ENCODE measurements at places on chromosomes 7 and 10.

DNA sequence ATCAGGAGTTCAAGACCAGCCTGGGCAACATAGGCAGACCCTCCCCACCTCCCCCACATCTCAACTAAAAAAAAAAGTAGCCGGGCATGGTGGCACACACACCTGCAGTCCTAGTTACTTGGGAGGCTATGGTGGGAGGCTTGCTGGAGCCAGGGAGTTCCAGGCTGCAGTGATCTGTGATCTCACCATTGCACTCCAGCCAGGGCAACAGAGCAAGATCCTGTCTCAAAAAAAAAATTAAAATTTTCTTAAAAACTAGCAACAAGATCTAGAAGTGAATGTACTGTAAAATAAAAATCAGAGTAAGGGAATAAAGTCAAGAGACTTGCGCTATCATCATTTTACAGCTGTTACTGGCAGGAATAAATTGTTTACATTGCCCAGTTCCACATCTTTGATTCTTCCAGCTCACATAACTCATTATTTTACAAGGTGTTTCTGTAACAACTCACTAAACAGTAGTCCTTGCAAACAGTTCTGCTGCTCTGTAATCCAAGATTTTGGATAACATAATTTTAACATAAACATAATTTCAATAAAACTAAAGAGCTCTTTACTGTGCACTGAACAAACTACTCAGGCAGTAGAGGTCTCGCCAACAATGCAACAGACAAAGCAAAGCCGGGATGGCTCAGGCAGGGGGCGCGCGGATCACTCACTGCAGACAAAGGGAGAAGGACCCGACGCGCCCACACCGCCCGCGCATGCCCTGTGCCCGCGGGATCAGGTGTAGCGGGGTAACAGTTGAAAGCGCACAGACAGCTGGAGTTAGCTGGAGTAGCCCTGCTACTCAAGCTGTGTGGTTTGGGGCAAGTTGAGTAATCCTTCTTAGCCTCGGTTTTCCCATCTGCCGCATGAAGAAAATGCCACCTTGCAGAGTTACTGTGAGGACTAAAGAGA lies 73.3 kb upstream of the NFE2L3 start:
- DNase-seq: peak; percentile 11

DNA sequence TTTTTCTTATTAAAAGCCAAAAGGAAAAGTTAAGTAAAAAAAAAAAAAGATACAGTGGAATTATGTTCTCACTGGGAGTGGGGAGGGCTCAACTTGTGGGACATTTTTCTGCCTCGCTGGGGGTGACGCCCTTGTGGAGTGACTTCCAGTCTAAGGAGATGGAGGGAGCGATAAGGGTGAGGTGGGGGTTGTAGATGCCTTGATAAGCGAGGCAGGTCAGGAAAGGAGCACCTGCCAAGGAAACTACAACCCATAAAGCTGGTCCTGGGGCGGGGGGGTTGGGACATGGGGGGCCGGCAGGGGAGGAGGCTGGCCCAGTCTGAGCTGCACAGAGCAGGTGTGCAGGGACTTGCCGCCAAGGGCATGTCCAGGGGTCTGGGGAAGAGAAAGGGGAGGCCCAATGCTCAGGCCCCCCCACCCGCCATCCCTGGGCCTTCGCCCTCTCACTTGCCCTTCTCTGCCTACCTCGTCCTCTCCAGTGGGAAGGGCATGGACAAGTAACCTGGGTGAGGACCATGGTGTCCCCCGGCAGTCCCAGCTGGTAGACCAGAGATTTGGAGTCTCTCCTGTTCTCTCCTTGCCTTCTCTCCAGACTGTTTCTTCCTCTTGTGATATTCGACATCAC lies 2.5 kb upstream of the TRPV5 start:
- DNase-seq: no peak

- no peak for DNase-seq
Measured at GRCh38 chr7:14834456-14834855, 68.1 kb downstream of the DGKB start.

GRCh38 chr7:111083413-111083812 lies 7.5 kb upstream of the LRRN3 start:
- DNase-seq: no peak

- DNase-seq: no peak
Measured at GRCh38 chr10:36676321-36676720, 449.1 kb upstream of the ANKRD30A start.

- no peak for DNase-seq
Measured at GRCh38 chr10:128963211-128964099, 503.6 kb upstream of the MGMT start.

DNA sequence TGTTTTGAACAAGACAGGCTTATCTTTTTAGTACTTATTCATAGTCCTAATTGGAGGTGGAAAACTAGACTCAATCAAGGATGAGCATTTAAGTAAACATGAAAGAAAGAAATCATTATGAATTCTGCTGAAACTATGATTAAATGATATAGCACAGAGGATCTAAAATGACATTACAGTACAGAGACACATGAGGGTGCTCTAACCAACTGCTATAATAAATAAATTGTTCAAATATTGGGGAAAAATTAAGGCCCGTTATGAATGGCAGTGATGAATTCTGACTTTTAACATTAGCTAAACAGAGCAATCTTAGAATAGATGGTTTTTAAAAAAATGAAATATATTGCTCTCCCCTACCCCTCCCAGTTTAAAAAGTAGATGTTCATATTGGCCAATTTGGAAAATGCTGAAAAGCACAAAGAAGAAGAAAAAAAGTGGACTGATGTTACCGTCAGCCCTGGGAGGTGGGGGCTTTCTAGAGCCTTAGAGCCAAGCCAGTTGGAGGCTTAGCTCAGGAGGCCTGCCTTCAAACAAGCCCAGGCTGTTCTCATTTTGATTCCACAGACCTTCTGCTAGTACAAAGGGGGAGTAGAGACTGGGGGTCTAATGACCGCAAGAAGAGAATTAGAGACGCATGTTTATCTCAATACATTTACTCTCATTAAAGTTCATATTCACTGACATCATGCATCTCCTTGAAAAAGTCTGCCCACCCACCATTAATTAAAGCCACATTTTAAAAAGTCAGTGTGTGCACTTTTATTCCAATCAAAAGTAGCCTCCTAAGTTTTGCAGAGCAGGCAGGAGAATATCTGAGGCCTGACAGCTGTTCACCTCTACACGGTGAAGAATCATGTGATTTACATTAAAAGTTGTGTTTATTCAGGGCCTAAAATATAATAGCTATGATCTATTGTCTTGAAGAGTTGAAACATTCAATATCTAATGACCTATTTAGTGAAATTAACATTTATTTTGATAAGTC lies 10.0 kb downstream of the WNT2 start:
- no peak for DNase-seq

DNA sequence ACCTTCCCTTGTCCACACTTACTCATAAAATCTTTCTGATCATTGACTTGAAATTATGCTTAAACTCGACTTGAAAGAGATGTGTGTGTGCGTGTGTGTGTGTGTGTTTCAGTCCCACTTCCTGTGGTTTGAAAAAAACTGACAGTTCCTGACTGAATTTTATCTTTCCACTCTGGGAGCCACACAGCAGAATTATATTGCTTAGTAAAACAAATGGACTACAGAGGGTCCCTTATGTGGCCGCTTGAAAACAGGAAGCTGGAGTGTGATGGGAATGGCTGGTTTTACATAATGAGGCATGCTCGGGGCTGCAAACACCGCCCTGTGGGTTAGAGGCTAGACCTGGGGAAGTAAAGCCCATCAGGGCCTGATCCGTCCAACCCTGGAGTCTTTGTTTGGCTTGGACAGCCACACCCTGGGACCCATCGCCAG lies 54.8 kb downstream of the LYZL1 start:
- DNase-seq: no peak

GRCh38 chr10:4981722-4982471 lies 18.7 kb downstream of the AKR1C1 start:
- no peak for DNase-seq

DNA sequence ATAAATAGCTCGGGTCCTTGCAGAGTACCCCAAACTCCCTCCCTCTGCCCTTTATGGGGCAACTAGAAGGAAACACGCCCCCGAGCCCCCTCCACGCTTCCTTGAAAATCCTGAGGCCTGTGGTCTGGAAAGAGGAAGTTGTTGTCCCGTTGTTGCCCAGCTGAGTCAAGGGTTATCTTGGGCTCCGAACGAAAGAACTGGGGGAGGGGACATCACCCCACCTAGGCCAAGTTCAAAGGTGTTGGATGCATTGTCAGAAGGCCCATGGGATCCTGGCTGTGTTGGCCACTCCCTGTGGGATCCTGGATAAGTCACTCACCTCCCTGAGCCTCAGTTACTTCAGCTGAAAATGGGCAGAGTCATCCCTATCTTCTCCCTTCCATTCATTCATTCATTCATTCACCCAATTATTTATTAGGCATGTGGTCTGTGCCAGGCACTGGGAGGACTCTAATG lies at the start of gene CCL24:
CCL24 (minus strand) TSS at position 26 of the 456 bp plus-strand sequence. CDS start 91 bp downstream, outside the sequence.
- DNase-seq: no peak

DNA sequence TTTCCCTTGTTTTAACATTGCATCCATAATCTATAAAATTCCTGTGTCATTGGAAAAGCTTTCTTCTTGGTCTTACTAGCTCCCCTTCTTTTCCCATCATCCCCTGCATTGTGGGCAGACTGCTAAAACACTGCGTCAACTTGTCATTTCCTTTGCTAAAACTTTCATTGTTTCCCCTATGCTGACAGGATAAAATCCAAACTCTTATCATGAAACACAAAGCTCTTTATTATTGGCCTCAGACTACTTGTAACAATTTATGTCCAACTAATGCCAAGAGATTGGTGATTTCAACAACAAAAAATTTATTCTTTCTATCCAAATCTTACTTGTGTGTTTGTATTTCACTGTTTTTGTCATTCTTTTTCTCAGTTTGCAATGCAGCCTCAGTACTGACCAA lies 339.1 kb downstream of the HGF start:
- DNase-seq: no peak

- no peak for DNase-seq
Measured at GRCh38 chr7:153188630-153189029, 429.1 kb downstream of the ACTR3B start.

GRCh38 chr7:147418966-147419365 lies 1171.6 kb upstream of the C7orf33 start:
- DNase-seq: no peak

GRCh38 chr10:90642136-90642535 lies 215.7 kb downstream of the HTR7 start:
- DNase-seq: no peak

DNA sequence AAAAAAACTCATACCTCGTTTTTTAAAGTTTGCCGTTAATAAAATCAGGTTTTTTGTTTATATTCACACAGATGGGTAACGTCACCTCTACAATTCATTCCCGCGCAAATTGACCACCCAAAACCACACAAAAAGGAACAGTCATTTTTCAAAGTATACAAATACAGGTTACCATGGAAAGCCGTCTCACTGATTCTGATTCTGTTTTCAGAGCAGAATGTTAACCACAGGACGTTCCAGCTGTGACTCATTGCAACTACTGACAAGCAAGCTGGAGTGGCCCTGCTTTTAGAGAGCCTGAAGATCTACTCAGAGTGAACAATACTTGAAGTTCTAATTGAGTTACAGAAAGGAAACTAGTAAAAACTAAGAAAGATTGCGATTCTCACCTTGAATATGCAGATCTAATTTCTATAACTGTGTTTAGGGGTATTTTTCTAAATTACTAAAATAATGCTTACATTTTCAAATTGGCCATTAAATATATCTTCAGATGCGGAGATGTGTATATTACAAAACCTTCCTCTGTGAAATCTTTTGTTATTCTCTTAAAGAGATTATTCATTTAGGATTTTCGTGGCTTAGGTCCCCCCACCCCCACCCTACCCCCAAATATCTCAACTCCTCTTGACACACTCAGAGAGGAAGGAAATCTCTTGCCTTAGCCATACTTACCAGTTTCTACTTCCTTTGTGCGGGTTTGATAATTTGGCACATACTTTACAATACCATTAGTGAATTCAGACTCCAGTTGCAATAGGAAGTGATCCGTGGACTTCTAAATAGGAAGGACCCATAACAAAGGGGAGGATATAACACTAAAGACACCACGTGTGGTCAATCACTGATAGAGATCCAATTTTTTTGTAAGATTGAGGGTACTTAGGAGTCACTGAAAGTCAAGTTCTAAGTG lies 106.0 kb downstream of the CUBN start:
- no peak for DNase-seq

DNA sequence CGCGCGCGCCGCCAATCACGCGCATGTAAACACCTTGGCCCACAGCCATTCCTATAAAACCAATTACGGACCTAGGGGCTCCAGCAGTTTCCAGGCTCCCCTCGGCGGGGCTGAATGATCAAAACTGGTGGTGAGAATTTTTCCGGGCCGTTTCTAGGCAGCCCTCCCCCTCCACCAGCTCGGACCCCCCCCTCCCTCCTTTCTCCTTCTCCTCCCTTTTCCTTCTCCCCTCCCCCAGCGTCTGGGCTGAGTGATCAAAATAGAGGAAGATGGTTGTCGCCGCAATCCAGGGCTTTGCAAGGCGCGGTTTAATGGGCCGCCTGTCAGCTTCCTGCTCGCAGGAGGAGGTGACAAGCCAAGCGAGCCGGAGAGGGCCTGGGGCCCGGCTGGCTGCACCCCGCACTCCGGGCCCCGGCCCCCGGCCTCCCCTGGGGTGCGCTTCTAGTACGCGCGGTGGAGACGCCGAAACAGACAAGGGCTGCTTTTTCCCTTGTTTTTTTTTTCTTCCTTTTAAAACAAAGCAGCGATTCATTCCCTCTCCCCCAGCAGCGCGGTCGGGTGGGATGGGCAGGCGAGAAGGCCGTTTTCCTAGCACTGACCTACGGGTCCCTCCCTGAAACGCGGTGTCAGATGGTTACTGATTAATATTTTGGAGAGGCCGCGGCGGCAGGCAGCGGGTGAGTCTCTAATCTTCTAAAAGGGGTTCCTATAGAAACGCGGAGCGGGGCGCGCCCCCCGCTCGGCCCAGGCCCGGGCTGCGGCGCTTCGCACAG lies 528 bp upstream of the TNRC18 start:
- DNase-seq: peak; percentile 92

- DNase-seq: no peak
Measured at GRCh38 chr10:75649466-75649865, 218.0 kb downstream of the LRMDA start.

GRCh38 chr7:153628825-153629224 lies 423.4 kb upstream of the DPP6 start:
- DNase-seq: no peak

DNA sequence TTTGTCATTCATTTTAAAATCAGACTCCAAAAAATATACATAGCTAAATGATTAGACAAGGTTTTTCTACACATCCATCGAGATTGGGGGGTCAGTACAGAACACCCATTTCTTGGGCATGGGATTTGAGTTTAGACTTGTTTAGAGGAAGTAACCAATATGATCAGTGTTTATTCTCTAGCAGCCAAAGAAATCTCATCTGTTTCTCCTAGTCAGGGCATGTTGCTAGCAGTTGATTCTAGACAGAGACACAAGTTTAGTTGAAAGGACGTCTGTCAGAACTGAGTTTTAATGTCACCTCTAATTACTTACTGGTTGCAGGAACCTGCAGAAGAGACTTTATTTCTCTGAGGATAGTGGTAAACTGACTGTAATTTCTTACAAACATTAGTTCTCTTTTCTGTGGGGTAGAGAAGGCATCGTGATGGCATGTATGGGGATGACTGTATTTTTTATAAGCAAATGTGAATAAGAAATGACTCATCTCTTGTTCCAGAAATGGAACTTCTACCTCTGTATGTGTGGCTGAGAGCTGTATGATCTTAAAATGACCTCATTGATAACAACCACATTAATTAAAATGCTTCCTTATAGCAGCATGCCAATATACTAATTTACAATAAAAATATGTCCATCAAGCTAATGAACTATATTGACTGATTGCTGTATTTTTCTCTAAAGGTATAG lies 30.6 kb upstream of the RHOBTB1 start:
- no peak for DNase-seq

- DNase-seq: no peak
Measured at GRCh38 chr7:6530626-6531491, 20.4 kb downstream of the GRID2IP start.

Measured in hippocampal formation (tissue), 2 donors.